ENCODE measurements at places on chromosomes 11 and 22.

DNA sequence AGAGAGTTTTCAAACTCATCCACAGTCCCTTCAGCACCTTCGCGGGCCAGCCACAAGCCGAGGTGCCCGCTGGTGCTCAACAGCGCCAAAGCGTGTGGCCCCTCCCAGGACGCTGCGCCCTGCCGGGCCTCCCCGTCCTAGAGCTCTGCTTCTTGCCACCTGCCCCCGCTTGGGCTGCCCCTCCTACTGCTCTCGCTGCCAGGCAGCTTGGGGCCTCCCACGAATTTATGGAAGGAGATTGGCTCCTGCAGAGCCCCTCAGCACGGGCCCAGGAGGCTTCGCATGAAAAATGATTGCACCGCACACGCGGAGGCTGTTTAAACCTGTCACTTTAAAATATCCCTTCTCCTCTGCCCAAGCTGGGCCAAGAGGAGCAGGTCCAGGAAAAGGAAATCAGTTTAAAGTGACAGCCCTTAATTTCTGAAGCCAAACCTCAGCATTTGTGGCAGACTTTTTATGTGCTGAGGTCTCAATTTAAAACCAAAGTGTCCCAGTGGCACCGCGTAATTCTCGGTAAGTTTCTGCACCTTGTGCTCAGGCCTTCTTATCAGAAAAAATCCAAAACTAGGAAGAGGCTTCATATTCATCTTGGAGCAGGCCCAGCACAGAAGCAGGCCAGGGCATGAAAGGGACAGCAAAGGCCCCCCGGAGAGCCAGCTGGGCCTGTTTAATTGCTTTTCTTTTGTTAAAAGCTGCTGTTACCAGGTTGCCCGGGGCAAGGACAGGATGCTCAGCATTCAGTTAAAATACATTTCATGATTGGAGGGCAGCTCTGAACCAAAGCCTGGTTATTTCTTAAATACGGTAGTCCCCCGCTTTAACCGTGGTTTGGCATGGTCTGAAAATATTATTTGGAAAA, 303.6 kb downstream of the OPCML start:
- peak; percentile 1 for DNase-seq

GRCh38 chr11:44579302-44579761, 13.9 kb downstream of the CD82 start:
- no peak for DNase-seq

DNA sequence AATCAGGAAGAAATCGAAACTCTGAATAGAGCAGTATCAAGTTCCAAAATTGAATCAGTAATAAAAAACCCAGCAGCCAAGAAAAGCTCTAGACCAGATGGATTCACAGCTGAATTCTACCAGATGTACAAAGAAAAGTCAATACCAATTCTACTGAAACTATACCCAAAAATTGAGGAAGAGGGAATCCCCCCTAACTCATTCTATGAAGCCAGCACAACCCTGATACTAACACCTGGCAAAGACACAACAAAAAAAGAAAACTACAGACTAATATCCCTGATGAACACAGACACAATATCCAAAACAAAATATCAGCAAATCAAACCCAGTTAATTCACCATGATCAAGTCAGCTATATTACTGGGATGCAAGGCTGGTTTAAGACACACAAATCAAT, 97.7 kb downstream of the ZC3H12C start:
- DNase-seq, result no peak

DNA sequence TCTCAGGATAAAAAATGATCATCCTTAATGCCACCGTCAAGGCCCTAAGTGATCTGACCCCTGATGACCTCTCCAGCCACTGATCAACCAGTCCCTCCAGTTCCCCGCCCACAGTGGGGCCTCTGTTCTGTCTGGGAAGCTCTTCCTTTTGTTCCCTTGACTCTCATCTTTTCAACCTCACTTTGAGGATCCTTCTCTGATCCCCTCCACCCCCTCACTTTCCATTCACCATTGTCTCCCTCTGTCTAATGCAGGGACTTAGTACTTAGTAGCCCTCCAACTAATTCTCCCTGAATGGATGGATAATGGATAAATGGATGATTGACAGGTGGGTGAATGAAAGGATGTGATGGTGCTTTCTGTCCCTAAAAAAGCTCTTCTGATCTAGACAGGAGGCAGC, 45.6 kb downstream of the C11orf58 start:
- DNase-seq, result no peak

All from forelimb muscle (tissue), 1 donor.